Left colon (tissue), 2 donors: ENCODE measurements at places on chromosomes 5 and 9. TPM values are rescaled to one million over a fixed set of nuclear protein-coding genes. Genes with fewer than 3 reads are reported as not detected.

CLK4 gene
- total RNA-seq: 22.2 TPM

PCDHB13 gene
- 2.0 TPM for total RNA-seq

DNA sequence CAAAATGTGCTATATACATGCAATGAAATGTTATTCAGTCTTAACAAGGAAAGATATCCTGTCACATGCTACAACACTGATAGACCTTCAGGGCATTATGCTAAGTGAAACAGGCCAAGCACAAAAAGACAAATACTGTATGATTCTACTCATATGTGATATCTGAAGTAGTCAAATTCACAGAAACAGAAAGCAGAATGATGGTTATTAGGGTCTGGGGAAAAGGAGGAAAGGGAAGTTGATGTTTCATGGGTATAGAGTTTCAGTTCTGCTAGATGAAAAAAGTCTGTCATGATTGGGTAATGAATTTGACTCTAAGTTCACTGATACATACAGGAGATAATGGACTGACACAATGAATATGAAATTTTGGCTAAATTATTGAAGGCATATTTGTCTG is 11.2 kb upstream of the RIC1 start:
- DNase-seq: no peak

DNA sequence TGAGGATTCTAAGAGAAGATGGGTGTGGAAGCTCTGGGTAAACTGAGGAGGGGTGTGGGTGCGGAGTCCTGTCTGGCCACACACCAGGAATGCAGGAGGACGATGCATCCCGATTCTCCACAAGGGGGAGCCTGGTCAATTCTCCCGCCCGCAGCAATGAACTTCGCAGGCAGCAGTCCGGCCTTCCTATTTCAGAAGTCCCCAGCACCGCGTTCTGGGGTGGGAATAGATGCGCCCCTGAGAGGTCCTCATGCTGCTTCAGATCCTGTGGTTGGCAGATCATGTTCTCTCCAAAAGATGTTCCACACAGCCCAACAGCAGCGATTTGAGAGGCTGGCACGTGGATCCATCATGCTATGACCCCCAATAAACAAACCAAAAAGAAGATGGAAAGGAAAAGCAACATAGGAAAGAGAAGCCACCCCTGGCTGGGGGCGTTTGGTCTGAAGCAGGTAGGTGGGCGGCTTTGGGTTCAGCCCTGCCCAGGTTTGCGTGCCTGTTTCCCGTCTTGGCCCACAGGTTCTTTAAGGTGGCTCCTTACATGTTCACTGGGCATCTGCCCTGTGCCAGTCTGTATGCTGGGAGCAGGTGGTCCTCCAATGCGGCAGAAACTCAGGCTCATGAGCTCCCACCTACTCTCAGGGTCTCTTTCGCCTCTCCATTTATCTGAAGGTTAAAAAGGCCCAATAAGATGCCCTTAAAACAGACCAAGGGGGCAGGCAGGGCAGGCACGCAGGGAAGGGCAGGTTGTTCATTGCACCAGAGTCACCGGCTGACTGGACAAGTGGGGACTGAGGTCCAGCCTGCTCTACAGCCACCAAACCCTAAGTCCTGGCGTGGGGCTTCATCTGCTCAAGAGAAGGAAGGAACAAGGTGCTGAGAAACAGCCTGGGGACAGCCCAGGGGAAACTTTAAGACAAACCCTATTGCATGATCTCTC is 171.6 kb downstream of the PAX5 start:
- no peak for DNase-seq

DNA sequence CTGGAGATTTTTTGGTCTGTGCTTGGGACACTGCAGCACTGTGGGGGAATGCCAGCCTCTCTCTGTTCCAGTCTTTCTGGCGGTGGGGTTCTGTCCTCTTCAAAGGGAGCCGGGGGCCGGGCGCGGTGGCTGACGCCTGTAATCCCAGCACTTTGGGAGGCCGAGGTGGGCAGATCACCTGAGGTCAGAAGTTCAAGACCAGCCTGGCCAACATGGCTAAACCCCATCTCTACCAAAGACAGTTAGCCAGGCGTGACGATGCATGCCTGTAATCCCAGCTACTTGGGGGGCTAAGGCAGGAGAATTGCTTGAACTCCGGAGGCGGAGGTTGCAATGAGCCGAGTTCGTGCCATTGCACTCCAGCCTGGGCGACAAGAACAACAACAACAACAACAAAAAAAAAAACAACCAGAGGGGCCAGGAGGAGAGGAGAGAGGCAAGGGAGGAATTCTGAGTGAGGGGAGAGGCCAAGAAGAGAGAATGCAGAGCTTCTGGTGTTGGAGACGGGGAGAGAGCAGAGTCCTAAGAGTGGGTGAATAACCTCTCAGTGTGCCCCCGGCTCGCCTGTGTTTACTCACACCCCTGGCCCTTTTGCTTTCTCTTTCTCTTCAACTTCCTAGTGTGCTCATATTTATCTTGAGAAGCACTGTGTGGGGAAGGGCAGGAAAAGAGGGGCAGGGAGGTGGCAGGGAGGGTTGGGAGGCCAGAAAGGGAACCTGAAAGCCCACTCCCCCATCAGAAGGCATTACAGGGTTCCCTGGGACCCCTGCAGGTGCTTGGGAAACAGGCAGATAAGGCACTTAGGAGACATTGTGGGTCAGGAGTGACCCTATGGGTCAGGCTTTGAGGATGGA is 3.2 kb upstream of the SET start:
- peak; percentile 58 for DNase-seq

DNA sequence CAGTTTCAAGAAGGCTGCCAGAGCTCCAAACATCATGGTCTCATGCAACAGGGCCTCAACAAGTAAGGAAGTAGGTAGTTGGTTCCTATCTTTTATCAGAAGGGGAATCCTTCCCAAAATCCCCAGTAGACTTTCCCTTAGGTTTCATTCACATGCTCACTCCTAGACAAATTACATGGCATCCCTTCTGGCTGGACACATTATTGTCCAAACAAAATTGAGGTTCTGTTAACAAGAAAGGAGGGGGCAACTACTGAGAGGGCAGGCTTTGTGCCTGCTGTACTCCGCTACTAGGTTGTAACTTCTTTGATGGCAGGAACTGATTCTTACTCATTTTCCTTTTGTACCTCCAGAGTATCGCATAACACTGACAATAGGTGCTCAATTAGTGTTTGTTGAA is 56.0 kb upstream of the OSMR start:
- no peak for DNase-seq
